ENCODE measurements at places on chromosomes 5 and 9. TPM values are rescaled to one million over a fixed set of nuclear protein-coding genes. Genes with fewer than 3 reads are reported as not detected.
A peak's percentile ranks its signal among the peaks of the same experiment; 100 is the strongest.

MYO10 gene
- total RNA-seq, result 0.23 TPM

ANKRD34B gene
- total RNA-seq, result not detected

ASPN gene
- not detected for total RNA-seq

FCHSD1 gene
- total RNA-seq, result 71.8 TPM

ABO gene
- total RNA-seq, result 0.53 TPM

NR6A1 gene
- 0.28 TPM for total RNA-seq

RORB gene
- total RNA-seq, result 0.18 TPM

BRD9 gene
- total RNA-seq, result 54.0 TPM

GLDC gene
- total RNA-seq, result 4.3 TPM

DNA sequence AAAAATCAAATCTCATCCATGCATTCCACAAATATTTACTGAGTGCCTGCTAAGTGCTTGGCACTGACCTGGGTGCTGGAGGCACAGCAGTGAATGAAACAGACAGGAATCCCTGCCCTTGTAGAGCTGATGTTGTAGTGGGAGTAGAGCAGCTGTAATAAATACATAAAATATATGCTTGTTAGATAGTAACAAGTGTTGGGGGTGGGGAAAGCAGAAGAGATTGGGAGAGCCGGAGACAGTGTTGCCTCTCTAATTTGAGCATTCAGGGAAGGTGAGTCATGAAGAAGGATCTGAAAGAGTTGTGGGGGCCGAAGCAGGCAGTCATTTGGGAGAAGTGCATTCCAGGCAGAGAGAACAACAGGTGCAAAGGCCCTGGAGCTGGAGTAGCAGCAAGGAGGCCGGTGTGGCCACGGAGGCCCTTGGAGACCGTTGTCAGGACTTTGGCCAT, 97.9 kb downstream of the ZNF618 start:
- no peak overlapping the region for H3K4me3 ChIP-seq
- H3K36me3 ChIP-seq, result no peaks in the 10 kb centered on the region
- no peaks in the 10 kb centered on the region for H3K27me3 ChIP-seq
- H3K4me1 ChIP-seq, result no peaks in the 10 kb centered on the region
- DNase-seq, result no peak

GRCh38 chr5:104297076-104297475, 734.5 kb upstream of the NUDT12 start:
- H3K27me3 ChIP-seq, result no peaks in the 10 kb centered on the region
- no peaks in the 10 kb centered on the region for H3K4me1 ChIP-seq
- no peaks in the 10 kb centered on the region for H3K36me3 ChIP-seq
- DNase-seq, result no peak

DNA sequence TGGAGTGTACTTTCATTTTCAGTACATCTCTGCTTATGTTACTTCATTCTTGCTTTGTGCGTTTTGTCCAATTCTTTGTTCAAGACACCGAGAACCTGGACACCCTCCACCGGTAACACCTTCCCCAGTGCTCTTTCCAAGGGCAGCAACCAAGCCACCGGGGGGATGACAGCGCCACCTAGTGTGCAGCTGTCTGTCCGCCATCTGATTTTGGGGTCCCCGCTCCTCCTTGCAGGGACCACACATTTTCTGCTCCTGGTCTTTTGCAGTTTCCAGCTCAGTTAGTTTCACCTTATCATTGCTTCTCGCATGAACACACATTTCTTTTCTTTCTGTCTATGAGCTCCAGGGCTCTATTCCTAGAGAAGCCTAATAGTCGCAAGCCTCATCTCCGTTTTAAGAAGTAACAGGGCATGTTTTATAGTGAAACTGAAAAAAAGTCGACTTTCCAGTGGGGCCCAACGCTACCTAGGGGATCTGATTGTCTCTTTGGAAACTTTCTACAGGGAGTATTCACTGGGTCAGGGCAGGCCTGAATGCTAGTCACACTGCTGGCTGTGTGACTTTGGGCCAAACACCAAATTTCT, 152.1 kb downstream of the FSTL4 start:
- peak; percentile 40 for DNase-seq
- H3K27ac ChIP-seq, result no peak overlapping the region
- no peaks in the 10 kb centered on the region for H3K36me3 ChIP-seq
- H3K27me3 ChIP-seq, result no peaks in the 10 kb centered on the region
- no peak overlapping the region for H3K4me3 ChIP-seq
- H3K4me1 ChIP-seq, result peaks cover 7% of the 10 kb centered on the region

DNA sequence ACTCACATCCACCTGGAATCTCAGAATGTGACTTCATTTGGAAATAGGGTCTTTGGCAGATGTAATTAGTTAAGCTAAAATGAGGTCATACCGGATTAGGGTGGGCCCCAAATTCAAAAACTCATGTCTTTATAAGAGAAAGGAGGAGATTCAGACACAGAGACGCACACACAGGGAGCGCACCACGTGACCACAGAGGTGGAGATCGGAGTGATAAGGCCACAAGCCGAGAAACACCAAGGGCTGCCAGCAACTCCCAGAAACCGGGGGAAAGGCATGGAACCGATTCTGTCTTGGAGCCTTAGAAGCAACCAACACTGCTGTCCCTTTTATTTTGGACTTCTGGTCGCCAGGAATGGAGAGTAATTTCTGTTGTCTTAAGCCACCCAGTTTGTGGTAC, 31.8 kb upstream of the LMX1B start:
- DNase-seq, result no peak
- no peak overlapping the region for H3K4me3 ChIP-seq
- no peak overlapping the region for H3K27ac ChIP-seq

DNA sequence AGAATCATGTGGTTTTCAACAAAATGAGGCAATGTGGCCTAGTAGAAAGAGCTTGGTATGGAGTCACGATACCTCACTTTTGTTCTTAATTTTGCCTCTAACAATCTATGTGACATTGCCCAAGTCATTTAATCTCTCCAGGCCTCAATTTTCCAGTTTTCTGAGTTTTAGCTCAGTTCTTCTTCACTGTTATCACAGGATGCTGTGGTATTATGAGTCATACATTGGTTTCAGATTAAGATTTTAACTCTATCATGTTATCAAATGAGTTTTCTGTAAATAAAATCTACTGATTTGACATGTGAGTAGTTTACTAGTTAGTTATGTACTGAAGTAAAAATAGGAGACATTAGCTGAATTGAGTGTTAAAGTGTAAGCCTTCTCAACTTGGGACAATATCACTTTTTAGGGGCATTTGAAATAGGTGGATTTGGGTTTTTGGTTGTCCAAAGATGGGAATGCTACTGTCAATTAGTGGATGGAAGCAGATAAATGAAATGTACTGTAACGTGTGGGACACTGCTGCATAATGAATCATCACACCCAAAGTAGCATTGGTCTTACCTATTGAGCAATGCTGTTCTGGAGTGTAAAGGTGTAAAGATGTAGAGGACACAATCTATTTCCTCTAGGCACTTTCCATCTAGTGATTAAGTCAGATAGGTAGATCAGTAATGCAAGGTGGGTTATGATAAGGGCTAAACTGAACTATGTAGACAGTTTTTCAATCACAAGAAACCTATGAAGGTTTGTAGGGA, 73.3 kb downstream of the NNT start:
- no peaks in the 10 kb centered on the region for H3K27me3 ChIP-seq
- H3K4me3 ChIP-seq, result no peak overlapping the region
- peaks cover 34% of the 10 kb centered on the region for H3K36me3 ChIP-seq
- H3K4me1 ChIP-seq, result peaks cover 6% of the 10 kb centered on the region
- H3K27ac ChIP-seq, result no peak overlapping the region
- DNase-seq, result no peak

DNA sequence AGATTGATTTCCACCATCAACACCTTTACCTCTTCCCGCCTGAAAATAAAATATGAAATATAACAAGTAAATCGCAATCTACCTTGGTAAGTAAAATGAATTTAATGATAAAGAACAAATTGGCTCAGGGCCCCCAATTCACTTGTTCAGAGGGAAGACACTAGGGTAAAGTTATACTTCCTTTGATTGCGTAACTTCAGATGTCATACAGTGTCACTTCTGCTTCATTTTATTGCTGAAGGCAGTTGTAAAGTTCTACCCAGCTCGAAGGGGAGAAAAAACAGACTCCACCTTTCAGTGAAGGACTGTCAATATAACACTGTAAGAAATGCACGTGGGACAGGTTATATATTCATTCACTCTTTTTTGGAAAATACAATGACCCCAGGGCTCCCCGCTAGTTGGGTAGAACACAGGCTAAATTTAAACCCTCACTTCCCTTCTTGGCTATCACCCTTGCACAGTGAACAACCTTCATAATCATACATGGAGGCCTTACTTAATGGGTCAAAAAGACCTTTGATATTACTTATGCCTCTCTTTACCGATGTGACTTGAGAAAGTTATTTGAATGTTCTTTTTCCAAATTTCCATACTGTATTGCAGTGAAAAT, 848.8 kb downstream of the MAT2B start:
- H3K36me3 ChIP-seq, result no peaks in the 10 kb centered on the region
- H3K4me1 ChIP-seq, result no peaks in the 10 kb centered on the region
- no peak overlapping the region for H3K27ac ChIP-seq
- H3K27me3 ChIP-seq, result no peaks in the 10 kb centered on the region

DNA sequence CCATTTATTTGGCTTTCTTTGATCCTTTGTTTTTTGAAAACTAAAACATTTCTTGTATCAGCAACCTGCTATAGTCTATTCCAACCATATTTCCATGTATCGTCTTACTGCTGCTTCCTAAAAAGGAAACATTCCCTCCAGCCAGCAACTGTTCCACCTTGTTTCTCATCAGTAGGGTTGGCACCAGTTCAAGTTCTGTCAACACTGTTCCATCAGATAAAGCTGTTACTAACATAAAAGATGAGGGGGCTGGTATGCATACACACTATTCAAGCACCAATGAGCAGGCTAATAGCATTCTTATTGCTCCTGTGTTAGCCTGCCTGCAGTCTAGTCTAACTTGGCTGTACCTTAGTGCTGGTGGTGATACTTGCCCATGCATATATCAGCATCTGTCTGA, 178.3 kb downstream of the CWC27 start:
- no peaks in the 10 kb centered on the region for H3K36me3 ChIP-seq
- no peaks in the 10 kb centered on the region for H3K4me1 ChIP-seq
- DNase-seq, result no peak
- no peaks in the 10 kb centered on the region for H3K27me3 ChIP-seq
- H3K4me3 ChIP-seq, result no peak overlapping the region

- H3K4me1 ChIP-seq, result peaks cover 57% of the 10 kb centered on the region
- H3K4me3 ChIP-seq, result no peak overlapping the region
- DNase-seq, result no peak
- no peak overlapping the region for H3K27ac ChIP-seq
- no peaks in the 10 kb centered on the region for H3K36me3 ChIP-seq
- H3K27me3 ChIP-seq, result peaks cover 3% of the 10 kb centered on the region
These were observed 73.2 kb downstream of the MVB12B start for GRCh38 chr9:126399789-126400188.

DNA sequence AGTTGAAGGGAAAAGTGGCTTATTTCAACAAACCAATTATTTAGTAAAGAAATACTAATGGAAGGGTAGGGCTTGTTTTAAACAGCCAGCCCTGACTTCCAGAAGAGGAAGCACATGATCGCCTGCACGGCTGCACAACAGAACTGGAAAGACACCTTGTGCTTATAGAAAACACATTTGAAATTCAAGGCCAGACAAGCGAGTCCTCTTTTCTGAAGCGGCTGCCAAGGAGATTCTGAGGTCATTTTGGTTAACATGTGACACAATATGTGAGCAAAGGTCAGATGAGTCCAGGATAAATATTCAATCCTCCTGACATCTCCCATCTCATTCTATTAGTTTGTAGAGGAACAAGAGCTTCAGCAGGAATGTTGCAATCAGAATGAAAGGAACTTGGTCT, 461.4 kb upstream of the ST8SIA4 start:
- no peaks in the 10 kb centered on the region for H3K36me3 ChIP-seq
- no peaks in the 10 kb centered on the region for H3K4me1 ChIP-seq
- no peak for DNase-seq

- H3K36me3 ChIP-seq, result no peaks in the 10 kb centered on the region
- no peak overlapping the region for H3K4me3 ChIP-seq
- no peak overlapping the region for H3K27ac ChIP-seq
- DNase-seq, result no peak
These were observed 122.1 kb downstream of the WNK2 start for GRCh38 chr9:93306081-93306480.

GRCh38 chr5:24208686-24209106, 436.1 kb downstream of the CDH10 start:
- H3K27ac ChIP-seq, result no peak overlapping the region
- no peaks in the 10 kb centered on the region for H3K4me1 ChIP-seq

DNA sequence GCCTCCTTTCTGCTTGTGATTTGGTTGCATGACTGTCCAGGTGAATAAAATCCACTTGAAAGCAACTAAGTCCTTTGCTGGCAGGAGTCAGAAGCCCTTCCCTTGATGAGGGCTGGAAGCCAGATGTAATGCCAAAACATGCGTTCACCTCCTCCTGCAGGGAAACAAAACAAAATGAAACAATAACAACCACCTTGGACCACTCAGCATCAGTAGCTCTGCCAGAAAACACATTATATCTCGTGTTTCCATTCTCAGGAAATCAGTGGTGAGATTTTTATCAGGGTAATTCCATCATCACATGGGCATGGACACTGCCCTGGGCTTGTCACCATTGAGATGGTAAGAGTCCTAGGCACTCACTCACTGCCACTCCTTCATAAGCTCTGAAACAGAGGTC, 350.3 kb upstream of the ACTBL2 start:
- DNase-seq, result no peak
- H3K27ac ChIP-seq, result no peak overlapping the region

DNA sequence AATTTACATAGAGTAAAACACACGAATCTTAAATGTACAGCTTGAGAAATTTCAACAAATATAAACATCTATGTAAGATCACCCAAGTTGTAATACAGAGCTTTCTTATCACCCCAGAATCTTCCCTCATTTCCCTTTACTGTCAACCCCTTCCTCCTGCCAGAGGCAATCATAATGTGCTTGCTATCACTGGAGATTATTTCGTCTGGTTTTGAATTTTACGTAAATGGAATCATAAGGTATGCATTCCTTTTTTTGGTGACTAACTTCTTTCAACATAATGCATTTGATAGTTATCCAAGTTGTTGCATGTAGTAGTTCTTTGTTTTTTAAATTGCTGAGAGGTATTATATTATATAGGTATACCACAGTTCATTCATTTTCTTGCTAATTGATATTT, 37.5 kb upstream of the GPR151 start:
- no peak for DNase-seq
- peaks cover 6% of the 10 kb centered on the region for H3K27me3 ChIP-seq
- no peaks in the 10 kb centered on the region for H3K36me3 ChIP-seq
- no peak overlapping the region for H3K27ac ChIP-seq
- no peaks in the 10 kb centered on the region for H3K4me1 ChIP-seq

Data from activated CD4-positive, alpha-beta memory T cell treated with anti-CD3 and anti-CD28 coated beads, Interleukin-2, amount 10 ng/mL, durations not matched to agents 7 days and 5 days (primary cell).